Brain microvascular endothelial cell (primary cell): ENCODE measurements at places on chromosomes 4 and X.

GRCh38 chrX:26409636-26410035 is 193.7 kb downstream of the MAGEB5 start:
- DNase-seq, result no peak

- DNase-seq, result no peak
These were observed 63.2 kb downstream of the MGST2 start for GRCh38 chr4:139728840-139729239.

DNA sequence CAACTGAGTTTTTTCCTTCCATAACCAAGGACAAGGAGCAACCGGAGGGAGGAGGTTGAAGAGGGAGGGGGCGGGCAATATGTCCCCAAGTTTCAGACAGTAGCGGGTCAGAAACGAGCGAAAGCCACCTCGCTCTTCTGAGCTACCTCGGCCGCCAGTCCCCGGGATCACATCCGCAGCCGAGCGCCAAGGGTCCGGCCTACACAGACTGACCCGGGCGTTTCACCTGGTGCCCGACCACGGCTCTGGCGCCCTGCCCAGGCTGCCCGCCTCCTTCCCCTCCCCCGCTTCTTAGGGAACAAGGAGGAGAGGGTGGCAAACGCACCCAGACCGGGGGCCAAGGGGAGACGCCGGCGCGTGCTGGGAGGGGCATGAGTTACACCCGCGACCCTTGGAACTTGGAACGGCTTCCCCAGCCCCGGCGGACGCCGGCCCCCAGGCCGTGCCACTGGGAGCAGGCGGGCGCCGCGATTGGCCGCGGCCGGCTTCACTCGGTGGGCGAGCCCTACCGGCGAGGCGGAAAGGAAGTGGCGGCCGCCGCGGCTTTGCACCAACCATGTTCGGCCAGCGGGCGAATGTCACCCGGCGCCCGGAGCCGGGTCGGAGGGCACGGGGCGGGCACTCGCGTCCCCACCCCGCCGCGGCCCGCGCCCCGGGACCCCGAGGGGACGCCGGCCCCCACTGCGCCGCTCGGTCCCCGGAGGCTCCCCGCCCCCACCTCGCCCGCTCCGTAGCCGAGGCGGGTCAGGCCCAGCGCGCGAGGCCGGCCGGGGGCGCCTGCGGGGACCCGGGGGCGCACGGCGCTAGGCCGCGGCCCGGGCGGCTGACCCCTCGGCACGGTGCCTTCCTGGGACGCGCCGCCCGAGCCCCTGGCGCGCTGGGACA is 1.5 kb downstream of the IRF2 start:
- DNase-seq, result peak; percentile 30

DNA sequence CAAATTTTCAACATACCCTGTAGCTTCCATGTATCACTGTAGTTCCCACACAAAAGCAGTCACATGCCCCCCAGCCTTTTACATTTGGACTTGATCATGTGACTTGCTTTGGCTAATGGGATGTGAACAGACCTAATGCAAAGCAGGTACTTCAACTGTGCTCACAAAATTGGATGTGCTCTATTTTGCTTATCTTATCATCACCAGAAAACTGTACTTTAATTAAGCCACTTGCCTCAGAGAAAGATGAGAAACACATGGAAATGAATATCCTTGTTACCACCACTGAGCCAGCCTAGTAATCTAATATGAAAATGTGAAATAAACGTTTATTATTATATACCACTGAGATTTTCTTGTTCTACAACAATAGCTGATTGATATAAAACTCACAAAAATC is 402.7 kb upstream of the HTR2C start:
- no peak for DNase-seq

- no peak for DNase-seq
These were observed 202.0 kb downstream of the DHX15 start for GRCh38 chr4:24382381-24382780.

- no peak for DNase-seq
These were observed 277.2 kb downstream of the HS3ST1 start for GRCh38 chr4:11151500-11151899.

- DNase-seq, result no peak
These were observed 9.9 kb upstream of the AKAP14 start for GRCh38 chrX:119885554-119886428.

GRCh38 chr4:8106451-8107025 is 52.1 kb downstream of the ABLIM2 start:
- no peak for DNase-seq

DNA sequence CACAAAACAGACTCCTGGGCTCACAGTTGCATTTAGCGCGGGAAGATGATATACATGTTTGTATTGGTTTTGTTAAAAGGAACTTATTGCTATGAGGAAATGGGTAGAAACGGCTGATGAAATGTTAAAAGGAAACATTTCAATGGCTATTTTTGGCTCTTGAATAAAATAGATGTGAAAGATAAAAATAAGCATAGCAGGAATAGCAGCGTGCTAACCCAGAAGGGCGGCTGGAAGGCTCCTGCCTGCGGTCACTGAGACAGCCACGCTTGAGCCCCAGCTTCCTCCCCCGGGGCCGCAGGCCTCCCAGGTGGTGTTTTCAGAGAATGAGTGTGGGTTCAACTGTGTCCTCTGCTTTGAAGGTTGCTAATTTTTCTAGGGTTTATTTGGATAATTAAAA is 35.0 kb upstream of the CLCN4 start:
- DNase-seq, result peak; percentile 49

DNA sequence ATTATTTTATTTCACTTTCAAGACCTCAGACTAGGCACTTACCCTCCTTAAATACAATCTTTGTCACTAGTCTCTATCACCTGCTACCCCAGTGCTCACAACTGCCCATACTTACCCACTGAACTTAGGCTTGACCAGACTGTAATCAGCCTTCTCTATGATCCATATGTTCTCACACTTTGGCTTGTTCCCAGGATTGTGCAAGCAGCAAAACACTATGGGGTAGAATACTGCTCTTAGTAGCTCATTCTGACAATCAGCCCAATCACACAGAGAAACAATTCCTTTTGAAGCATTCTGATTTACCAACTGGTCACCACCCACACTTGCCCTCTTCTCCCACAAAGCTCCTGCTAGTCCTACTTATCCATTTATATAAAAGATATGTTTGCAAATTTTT is 878.3 kb downstream of the FSTL5 start:
- DNase-seq, result no peak

DNA sequence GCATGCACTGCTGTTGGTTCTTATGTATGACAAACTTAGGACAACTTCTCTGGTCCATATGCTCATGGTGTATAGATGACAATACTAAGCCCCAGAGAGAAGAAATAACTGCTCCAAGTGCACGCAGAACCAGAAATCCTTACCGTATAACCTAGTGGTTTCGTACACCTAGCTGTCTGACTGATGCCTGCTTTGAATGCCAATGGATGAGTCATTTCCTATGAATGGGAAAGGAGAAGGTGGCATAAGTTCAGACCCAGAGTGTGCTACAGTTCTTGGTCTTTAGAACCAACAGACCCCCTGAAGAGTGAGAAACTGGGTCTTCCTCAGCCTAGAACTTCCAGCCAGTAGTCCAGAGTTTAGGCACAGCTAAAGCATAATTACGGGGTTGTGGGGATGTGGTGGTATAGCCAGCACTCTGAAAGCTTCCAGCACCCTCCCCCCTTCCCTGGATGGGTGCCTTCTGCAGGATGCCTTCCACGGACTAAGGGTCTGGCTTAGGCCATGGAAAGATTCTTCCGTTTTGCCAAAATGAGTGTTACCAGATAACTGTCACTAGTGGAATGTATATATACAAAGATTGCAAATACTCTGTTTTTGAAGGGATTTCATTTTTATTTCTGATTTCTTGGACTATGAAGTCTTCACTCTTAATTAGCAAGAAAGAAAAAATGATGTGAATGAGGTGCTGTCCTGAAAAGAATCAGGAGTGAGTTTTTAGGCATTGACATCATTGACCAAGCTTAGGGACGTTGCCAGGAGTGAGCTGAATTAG is 84.6 kb upstream of the PACRGL start:
- DNase-seq, result no peak

GRCh38 chrX:65581661-65582339 is 47.2 kb upstream of the LAS1L start:
- peak; percentile 44 for DNase-seq

- DNase-seq, result no peak
These were observed 4.0 kb downstream of the ARX start for GRCh38 chrX:25011589-25012432.

DNA sequence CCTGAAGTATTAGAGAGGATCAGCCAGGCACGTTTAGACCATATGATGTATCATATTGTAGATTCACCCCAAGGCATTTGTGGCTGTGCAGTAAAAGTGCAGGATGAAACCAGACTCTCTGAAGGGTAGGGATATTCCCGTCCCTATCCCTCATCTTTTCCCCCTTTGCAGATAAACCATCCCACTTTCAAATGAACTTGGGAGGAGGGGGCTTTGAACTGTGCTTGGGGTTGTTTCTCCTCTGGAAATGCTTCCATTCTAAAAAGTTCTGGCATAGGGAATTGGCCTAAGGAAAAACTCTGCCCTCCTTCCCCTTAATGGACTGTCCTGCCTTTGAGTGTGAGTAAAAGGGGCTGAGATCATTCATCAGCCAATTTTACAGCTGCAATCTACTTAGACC is 23.8 kb downstream of the SNCA start:
- DNase-seq, result no peak

- peak; percentile 73 for DNase-seq
These were observed 14.5 kb downstream of the SPACA5 start for GRCh38 chrX:48021026-48021900.

DNA sequence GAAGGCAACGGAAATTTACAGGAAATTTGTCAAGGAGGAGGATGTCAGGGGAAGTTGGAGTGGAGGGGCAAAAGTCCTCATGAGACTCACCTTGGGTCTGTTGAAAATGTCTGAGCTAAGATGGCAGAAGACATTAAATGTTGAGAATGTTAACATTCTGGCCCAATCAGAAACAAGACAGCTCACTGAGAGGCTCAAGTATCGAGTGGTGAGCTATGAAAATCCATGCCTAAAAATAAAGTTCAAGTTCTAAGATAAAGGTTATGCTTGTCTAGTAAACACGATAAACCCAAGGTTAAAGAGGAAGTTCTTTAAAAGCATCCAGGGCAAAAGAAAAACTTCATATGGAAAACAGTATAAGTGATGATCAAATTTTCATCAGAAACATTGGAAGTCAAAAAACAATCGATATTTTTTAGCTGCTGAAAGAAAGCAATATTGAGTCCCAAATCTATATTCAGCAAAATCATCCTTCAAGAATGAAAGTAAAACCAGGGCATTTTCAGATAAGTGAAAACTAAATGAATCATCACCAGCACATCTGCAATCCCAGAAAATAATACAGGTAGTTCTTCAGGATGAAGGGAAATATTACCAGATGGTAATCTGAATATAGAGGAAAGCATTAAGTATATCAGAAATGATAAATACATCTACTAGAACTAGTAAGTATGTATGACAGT is 462.4 kb downstream of the TLL1 start:
- no peak for DNase-seq

DNA sequence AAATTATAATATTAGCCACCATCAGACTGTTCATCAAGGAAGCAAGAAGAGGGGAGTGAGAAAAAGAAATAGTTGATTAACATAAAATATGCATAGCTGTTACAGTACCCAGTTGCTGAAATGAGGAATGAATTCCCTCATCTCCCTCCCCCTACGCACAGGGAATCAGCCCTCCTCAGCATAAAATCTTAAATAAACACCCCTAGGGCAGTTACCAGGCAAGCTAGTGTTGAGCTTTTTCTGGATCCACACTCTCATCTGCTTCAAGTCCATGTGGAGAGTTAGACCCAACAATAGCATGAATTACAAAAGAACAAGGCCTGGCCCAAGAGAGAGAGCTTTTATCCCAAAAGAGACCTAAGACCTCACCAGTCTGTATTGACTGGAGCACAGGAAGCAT is 19.0 kb upstream of the SYTL4 start:
- DNase-seq, result no peak

- DNase-seq, result no peak
These were observed 282.2 kb upstream of the KLF3 start for GRCh38 chr4:38381788-38382187.

DNA sequence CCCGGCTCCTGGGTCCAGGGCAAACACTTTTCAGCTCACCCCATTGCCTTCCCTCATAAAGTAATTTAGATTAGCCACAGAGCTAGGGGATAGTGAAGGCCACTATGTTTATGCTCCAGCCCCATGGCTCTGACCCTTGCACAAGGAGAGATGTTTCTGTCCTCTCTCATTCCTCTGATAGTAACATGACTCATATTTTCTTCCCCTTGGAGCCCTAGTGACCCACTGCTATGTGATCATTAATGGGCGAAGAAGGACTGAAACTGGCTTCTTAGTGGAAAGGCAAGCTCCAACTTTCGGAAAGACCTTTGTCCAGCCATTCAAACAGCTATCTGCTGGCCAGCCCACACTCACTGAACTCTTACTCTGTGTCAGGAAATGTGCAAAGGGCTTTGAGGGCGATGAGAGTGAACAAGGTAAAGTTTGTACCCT is 12.3 kb downstream of the CLDN2 start:
- no peak for DNase-seq

DNA sequence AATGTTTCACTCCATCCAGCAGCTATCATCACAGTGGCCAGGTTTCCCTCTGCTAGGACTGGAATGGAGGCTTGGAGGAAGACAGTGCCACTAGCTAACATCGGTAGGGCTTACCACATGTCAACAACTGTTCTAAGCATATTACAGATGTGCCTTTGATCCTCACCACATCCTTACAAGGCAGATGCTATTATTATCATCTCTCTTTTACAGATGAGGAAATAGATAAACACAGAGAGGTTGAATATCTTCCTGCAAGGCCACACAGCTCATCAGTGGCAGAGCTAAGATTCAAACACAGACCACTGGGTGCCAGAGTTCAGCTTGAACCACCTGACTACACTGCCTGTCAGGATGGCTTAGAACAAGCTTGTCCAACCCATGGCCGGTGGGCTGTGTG is 47.4 kb downstream of the MAMLD1 start:
- no peak for DNase-seq

- no peak for DNase-seq
These were observed 7.0 kb upstream of the FGFBP1 start for GRCh38 chr4:15945516-15945915.

DNA sequence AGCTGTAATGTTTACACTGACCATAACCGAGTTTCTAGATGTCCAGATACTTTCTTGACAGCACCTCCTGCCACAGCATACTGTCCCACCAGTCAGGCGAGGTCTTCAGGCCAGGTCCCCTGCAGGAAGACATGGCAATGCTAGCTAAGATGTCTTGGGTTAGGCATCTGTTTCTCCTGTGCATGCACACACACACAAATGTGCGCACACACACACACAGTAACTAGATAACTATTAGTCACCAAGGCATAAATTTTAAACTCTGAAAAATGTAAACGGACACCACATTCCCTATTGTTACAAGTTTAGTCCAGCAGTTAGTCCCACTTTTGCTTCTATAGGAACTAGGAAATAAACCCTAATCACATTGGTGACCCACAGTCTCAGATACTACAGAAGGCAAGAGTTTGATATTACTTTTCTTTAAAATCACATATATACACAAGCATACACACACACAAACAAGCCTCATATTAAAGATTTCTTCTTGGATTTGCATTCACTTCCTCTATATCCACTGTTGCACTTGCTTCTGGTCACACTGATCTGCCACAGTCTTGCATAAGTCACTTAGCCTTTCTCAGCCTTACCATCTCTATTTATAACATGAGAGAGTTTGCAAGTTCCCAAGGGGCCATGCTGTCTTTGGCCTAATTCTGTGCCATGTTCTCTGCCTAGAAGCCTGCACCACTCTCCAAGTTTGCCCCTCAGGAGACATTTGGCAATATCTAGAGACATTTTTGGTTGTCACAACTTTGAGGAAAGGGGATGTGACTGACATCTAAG is 32.2 kb downstream of the IL21 start:
- DNase-seq, result peak; percentile 20
